NCI-H2227 treated with DMSO at 0.1 percent for 48 hours (cell line): ENCODE measurements at places on chromosomes 6 and 20.

GRCh38 chr6:121237859-121238258 is 96.4 kb downstream of the TBC1D32 start:
- no peak for DNase-seq

- DNase-seq = no peak
Observed at GRCh38 chr6:84779380-84779779, 15.0 kb upstream of the TBX18 start.

GRCh38 chr20:33299111-33299603 is 16.1 kb downstream of the BPIFB1 start:
- peak; percentile 55 for DNase-seq

- no peak for DNase-seq
Observed at GRCh38 chr6:166221040-166221439, 53.4 kb upstream of the TBXT start.

- no peak for DNase-seq
Observed at GRCh38 chr20:19603376-19603750, 154.7 kb upstream of the RIN2 start.

DNA sequence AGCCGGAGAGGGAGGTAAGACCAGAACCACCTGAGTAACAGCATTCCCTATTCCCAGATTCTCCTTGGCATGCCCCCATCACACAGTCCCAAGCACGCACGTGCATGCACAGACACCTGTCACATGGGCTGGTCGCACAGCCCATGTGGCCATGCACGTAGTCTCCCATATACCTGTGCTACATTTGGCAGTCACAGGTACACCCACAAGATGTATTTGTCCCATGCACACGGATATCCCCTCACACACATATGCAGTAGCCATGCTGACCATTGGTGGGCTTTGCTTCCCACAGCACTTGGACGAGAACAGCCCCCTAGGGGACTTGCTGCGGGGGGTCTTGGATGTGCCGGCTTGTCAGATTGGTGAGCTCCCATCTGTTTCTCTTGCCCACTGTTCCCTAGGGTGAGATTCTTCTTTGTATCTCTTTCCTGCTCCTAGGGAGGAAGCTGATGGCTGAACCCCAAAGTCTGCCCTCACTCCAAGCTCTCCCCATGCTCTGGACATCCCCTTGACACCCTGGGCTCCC is 31.9 kb downstream of the PLCG1 start:
- no peak for DNase-seq

DNA sequence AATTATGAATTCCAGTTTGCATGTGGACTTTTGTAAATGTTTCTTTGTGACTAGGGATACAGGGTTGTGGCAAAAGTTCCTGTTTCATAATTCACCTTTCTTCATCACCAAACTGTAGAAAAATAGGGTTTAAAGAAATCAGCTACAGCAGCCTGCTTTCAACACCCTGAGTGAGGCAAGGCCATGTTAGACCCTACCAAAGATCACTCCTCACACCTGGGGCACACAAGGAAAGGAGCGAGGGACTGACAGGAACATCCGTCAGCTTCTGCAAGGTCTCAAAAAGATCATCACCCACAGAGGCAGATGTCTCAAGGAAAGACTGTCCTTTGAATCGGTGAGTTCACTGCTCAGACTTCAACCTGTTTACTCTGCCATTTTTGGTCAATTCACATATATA is 10.5 kb upstream of the STX11 start:
- DNase-seq = no peak

DNA sequence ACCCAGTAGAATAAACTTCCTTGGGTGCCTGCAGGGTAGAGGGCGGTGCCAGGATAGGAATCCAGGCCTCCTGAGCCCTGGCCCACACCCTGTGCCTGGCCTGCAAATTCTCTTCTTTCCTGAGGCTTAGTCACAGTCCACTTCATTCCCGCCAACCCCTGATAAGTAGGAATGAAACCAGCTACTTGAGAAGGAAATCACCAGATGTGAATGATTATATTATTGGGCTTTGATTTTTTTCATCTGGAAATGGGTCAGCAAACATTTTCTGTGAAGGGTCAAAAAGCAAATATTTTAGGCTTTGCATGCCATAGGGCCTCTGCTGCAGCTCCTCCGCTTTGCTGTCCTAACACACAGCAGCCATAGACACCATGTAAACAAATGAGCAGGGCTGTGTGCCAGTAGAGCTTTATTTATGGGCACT is 50.2 kb downstream of the STK35 start:
- DNase-seq = no peak

GRCh38 chr6:25266456-25267100 is 12.6 kb upstream of the CARMIL1 start:
- no peak for DNase-seq

DNA sequence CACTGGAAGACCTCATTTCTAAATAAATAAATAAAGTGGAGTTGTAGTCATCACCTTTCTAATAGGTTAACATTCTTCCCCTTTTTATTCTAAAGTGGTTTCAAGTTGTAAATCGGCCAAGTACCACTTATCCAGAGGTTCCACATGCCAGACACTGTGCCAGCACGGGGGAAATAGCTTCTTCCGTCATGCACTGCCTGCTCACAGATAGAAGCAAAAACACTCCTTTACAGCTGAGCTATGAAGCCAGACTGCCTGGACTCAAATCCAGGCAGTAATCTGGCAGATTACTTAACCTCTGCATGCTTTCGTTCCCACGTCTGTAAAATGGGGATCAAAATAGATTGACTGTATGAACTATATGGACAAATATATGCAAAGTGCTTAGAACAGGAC is 17.2 kb upstream of the SCML4 start:
- DNase-seq = no peak

- DNase-seq = no peak
Observed at GRCh38 chr6:10759312-10759839, 11.8 kb downstream of the TMEM14B start.

GRCh38 chr20:33262658-33263065 is 20.4 kb upstream of the BPIFB1 start:
- DNase-seq = peak; percentile 28

- DNase-seq = peak; percentile 47
Observed at GRCh38 chr6:56292505-56293181, 45.3 kb upstream of the COL21A1 start.

DNA sequence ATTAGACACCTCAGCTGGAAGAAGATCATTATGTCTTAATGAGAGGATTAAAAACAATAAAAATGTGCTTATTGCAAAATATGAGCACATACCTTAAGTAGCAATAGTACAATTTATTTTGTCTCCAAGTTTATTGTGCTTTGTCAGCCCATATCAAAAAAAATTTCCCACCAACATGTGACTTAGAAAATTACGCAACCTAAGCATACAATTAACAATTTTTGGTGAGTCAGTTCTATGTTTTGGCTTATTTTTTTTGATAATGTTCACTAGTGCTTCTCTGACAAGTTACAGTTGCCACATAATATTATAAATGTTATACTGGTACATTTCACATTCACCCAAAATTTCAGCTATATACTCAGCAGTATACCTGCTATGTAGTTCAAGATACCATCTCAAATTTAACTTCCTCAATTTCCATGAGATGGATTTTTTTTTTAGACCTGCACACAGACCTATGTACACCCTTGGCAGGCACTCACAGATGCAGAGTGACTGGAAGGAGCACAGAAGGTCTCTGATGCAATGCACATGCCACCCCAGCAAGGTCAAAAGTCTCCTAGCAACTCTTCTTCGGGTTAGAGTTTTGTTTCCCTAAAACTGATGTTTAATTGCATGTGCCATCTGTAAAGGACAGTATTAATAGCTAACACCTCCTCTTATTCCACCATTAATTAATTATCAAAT is 112.4 kb downstream of the PRKN start:
- no peak for DNase-seq

DNA sequence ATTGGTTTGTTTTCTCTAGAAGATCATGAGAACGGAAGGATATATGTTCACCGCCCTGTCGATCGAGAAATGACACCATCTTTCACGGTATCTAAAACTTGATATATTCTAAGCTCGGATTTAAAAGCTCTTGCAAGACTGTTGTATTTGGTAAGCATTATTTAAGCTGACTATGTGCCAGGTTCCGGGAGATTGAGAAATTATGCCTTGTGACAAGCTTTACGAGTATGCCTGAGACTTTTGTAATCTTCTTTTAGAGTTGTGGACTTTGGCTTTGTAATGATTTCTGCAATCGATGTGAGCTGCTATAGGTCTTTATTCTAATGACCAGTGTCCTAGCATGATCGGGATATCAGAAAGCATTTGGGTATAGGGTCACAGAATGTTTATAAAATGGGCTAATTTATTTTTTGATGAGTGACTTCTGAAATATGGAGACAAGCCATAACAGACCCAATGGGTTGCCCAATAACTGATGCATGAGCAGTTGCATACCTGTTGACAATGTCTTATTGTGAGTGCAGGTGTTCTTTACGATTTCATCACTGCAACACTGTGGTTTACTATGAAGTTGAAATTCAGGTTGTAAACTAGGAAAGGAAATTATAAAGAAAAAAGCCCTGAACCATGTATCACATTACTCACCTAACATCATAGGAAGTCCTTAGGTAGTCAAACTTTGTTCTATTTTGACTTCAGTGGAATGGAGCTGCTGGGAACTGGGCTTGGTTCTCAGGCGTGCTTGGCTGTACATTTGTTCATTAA is 14.0 kb downstream of the CDH26 start:
- no peak for DNase-seq

- peak; percentile 8 for DNase-seq
Observed at GRCh38 chr6:8329562-8329961, 105.8 kb downstream of the SLC35B3 start.
